ENCODE measurements at places on chromosomes 2 and 18.

- DNase-seq: no peak
Observed at GRCh38 chr2:193841384-193842150, 1646.8 kb upstream of the TMEFF2 start.

- DNase-seq: no peak
Observed at GRCh38 chr2:181780047-181780651, 99.8 kb upstream of the NEUROD1 start.

DNA sequence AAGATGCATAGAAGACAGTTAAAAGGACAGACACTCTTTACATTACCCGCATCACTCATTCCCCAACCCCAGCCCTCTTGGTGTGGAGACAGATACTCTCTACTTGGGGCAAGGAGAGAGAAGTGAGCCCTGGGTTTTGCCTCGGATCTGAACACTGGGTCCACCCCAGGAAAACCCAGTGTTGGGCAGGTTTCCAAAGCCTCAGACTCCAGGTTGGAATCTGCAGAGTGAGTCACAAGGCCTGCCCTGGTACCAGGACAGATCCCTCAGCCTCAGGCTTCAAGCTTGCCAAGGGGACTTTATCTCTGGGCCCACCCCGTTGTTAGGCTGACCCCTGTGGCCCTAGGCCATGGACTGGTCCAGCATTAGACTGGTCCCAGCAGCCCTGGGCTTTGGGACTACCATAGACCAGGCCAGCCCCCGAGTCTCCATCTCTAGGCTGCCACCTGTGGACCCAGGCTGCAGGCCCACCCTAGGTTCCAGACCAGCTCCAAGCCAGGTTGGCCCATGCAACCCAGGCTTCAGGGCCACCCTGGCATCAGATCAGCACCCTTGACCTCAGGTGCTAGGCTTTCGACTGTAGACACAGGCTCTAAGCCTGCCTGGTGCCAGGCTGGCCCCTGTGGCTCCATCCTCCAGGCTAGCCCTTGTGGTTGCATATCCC, 112.8 kb downstream of the GULP1 start:
- no peak for DNase-seq

- DNase-seq: no peak
Observed at GRCh38 chr2:177391822-177392372, 676 bp upstream of the AGPS start.

DNA sequence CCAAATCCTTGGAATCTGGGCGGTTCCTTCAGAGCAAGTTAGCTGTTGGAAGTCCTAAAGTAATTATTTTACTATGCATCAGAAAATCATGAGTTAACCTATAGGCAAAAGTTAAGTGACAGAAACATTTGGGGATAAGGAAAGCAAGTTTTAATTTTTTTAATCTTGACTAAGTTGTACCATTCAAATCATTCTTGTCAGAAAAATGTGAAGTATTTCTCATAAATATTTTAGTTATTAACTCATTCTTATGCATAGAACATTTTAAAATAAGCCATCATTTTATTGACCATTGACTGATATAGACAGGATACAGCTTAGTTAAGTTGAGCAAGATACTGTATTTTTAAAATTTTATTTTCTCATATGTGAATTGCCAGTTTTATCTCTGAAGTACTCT, 98.2 kb upstream of the FOSL2 start:
- DNase-seq: no peak

DNA sequence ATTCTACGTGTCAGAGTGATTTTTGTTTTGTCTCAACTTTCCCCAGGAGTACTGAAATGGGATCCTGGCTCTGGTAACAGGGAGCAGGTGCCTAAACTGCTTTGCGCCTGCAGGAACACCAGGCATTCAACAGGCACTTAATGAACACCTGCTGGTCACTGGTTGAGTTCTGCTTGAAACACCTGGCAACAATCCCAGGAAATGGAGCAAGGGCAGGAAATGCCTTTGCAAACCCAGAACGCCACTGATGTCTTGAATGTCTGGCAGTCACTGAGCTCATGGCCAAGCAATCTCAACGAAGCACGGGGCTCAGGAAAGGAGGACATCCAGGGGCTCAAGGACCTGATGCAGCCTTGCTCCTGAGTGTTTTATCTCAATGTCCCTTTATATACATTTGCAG, 360.0 kb upstream of the RAB6C start:
- no peak for DNase-seq

- no peak for DNase-seq
Observed at GRCh38 chr18:44699572-44700261, 19.0 kb downstream of the SETBP1 start.

DNA sequence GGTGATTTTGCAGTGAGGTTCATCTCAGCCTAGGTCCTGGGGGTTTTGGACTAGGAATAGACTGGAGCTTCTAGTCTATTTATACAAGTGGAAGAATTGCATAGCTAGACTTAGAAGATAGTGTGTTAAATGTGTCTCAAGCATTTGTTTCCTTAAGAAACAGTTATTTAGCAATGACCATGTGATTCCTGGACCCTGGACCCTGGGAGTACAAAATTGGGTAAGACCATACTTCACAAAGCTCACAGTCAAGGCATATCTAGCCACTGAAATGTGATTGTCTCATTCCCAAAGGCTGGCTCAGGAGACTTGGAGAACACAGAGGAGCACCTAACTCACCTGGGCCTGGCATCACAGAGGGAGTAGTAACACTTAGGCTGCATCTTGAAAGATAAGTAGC, 754.5 kb downstream of the SATB2 start:
- DNase-seq: no peak

DNA sequence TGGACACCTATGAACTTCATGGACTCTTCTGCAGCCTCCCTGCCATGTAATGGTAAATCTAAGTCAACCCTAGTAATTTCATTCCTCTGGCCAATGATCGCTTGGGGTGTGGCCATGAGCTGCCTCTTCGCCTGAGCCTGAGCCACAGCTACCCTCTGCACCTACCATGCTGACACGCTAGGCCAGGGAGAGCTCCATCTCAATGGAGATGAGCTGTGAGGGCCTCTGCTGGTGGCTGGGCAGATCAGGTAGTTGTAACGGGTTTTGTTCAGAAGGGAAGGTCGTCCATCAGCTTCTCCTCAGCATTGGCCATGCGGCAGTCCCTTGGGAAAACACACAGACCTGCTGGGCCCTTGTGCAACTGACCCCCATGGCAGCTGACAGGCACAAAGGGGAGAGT, 24.4 kb downstream of the MPHOSPH10 start:
- DNase-seq: no peak

DNA sequence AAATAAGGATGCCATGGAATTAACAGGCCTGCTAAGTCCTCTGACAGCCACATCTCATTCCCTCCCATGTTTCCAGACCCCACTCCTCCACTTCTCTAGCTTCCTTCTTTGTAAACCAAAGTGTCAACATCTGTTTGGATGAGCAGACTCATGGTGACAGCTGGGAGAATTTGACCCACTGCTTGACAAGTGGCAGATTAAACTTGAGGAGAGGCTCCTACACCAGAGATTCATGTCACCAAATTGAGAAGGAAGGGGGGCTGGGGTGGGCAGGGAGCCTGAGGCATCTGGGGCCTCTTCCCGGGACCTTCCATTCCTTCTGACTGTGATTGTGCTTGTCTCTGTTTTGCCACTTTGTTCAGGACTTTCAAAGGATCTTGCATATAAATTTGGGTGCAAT, 41.0 kb upstream of the IGFBP5 start:
- DNase-seq: no peak

DNA sequence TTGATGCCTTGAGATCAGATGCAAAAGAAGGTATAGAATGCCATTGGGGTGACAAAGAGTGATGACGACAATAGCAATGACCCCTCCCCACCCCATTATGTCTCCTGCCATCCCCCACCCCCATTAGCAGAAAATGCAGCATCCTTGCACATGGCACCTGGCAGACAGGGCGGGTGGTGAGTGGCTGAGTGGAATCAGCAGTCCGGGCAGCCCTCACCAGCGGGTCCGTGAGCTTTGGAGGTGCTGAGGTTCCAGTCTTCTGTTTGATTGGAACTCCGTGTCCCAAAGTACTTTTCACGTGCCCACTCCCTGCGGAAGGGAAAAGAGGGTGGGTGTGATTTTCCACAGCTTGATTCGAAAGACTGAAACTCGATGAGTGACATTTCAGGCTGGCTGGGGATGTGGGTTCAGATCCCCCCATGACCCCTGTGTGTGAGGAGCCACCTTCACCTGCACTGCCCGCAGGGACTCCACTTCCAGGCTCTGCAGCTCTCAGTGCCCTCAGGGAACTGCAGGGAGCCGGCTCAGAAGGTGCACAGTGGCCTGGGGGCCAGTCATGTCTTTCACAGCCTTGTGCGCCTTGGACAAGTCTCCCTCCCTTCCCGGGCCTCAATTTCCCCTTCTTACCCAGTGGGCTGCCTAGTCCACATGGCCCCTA, 130.9 kb downstream of the GLI2 start:
- DNase-seq: no peak

- DNase-seq: no peak
Observed at GRCh38 chr2:62485761-62486438, 20.1 kb downstream of the TMEM17 start.

DNA sequence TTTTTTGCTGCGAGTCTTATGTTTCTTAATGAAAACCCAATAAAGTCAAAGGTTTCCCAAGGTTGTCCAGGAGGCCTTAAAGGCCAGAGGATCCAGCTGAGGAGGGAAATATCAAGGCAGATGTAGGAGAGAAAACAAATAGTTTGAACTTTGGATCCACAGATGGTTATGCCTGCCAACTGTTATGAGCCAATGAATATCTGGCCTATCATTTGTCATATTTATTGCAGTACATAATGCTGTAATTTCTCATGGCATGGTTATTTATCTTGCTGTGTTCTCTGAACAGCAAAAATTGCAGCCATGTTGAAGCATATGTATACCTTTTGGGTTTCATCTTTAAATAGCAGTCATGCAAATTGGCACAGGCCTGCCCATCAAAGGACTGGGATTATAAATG, 38.2 kb upstream of the CAVIN2 start:
- DNase-seq: no peak

DNA sequence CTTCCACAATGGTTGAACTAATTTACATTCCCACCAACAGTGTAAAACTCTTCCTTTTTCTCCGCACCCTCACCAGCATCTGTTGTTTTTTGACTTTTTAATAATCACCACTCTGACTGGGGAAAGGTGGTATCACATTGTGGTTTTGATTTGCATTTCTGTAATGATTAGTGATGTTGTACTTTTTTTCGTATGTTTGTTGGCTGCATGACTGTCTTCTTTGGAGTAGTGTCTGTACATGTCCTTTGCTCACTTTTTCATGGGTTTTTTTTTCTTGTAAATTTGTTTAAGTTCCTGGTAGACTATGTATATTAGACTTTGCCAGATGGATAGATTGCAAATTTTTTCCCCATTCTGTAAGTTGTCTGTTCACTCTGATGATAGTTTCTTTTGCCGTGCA, 574.8 kb downstream of the KCNJ3 start:
- no peak for DNase-seq

DNA sequence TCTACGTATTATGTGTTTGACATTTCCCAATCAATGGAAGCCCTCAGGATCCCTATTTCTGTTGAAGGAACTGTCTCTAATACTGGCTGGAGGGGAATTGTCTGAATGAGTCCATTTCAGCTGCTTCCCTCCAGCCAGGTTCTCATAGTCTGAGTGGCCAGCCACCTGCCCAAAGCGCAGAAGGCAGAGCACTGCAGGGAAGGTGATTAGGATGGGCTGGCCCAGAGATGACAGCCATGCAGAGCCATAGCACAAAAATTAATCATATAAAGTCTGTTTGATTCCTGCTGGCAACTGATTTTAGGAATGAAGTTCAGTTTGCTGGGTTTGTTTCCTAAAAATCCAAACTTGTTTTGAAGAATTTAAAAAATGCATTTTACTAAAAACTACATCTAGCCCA, 327.1 kb downstream of the ETAA1 start:
- DNase-seq: no peak
